ENCODE measurements at places on chromosomes 11 and 22. TPM values are rescaled to one million over a fixed set of nuclear protein-coding genes. Genes with fewer than 3 reads are reported as not detected.

GRCh38 chr11:130829920-130830511 lies 86.3 kb downstream of the SNX19 start:
- no peak for DNase-seq

DNA sequence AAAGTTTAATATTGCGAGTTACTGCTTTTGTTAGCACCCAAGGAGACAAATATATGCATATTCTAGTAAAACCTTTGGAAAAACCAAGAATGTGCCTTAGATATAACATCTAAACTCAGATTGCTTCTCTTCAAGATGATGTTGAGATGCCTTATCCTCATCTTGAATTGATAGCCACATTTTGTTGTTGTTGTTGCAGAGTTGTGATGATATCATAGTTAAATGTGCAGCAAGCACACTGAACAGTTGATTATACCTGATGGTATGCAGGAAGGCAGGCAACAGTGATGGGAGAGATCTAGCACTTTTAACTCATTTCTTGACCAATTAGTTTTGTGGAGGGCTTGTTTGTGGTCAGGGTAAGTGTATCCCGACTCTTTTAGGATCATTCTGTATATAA lies 48.0 kb downstream of the KDM2A start:
- DNase-seq = no peak

GRCh38 chr11:16759857-16760508 lies 21.5 kb downstream of the C11orf58 start:
- no peak for DNase-seq

DNA sequence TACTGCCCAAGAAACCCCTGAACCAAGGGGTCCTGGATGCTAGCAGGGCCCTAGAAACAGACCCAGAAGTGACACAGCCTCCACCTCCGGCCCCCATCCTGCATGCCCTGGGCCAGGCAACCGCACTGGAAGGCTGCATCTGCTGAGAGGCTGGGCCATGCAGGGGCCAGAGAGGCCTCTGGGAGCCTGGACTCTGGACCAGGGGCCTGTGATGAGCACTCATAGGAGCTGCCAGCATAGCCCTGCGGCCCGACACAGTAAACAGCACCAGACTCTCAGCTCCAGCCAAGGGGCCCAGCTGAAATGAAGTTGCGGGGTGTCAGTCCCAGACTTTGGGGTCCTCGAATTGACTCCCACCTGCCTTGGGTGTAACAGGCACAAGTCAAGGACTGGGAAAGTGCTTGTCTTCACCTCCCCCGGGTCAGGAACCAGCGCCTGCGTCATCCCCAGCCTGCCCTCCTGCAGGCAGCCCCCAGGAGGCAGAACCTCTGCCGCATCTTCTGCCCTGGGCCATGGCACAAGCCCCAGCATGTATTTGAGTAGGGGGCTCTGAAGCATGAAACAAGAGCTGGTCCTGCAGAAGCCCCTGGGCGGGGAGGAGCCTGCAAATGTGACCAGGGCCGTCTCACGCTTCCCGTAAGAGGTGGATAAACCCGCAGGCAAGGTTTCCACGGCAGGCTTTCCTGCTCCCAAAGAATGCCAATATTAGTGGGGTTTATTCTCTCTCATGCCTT lies 25.2 kb upstream of the CCND1 start:
- DNase-seq = no peak

- peak; percentile 94 for DNase-seq
Observed at GRCh38 chr22:25759825-25760231, 17.8 kb downstream of the MYO18B start.

GRCh38 chr11:80868831-80869230 lies 1428.0 kb upstream of the TENM4 start:
- DNase-seq = no peak

DNA sequence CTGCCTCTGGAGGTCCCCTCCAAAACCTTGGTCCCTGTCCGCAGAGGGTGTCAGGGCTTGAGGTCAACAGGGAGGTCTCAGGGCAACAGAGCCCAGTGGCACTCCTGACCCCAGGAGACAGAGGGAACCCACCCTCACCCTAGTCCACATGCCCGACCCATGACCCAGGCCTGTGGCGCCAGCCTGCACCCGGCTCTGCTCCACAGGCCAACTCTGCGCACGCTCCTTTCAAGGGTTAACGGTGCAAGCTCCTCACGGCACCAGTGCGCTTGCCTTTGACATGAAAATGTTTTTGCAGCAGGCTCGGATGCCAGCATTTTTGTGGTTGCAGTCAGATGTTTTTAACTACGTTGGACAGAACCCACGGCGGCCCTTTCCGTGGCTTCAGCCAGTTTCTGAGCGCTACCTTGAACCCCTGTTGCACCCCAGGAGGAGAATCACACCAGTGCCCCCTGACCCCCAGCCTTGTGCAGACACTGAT lies 68.6 kb downstream of the CDKN1C start:
- DNase-seq = no peak

GRCh38 chr11:83865636-83866461 lies 579.7 kb upstream of the CCDC90B start:
- peak; percentile 61 for DNase-seq

DNA sequence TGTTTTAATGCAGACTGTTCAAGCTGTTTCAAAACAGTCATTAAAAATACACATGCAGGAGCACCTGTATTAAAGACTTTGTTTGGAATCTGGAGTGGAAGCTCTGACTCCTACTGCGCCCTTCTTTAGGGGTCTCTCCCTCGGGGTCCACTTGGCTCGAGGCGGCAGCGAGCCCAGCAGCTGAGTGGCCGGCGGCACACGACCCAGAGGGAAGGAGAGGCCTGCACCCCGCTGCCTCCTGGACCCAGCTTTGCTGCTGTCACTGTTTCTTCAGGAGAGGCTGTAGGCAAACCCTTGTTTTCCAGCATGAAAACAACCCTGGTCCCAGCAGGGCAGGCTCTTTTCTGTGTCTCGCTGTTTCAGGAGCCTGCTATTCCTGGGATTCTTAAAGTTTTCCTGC lies 29.2 kb downstream of the MUC6 start:
- DNase-seq = no peak

Gene PLAAT5
- total RNA-seq = 0.40 TPM

Gene SLC7A4
- total RNA-seq = 0.20 TPM

Gene CRYAB
- 63.0 TPM for total RNA-seq

Gene TSPAN32
- not detected for total RNA-seq
